ENCODE measurements at places on chromosomes 5 and 9. TPM values are rescaled to one million over a fixed set of nuclear protein-coding genes. Genes with fewer than 3 reads are reported as not detected.

- peak; percentile 52 for DNase-seq
These were observed 23.5 kb downstream of the FAM163B start for GRCh38 chr9:133585481-133586351.

IFNA2 gene
- polyA plus RNA-seq, result not detected

DNA sequence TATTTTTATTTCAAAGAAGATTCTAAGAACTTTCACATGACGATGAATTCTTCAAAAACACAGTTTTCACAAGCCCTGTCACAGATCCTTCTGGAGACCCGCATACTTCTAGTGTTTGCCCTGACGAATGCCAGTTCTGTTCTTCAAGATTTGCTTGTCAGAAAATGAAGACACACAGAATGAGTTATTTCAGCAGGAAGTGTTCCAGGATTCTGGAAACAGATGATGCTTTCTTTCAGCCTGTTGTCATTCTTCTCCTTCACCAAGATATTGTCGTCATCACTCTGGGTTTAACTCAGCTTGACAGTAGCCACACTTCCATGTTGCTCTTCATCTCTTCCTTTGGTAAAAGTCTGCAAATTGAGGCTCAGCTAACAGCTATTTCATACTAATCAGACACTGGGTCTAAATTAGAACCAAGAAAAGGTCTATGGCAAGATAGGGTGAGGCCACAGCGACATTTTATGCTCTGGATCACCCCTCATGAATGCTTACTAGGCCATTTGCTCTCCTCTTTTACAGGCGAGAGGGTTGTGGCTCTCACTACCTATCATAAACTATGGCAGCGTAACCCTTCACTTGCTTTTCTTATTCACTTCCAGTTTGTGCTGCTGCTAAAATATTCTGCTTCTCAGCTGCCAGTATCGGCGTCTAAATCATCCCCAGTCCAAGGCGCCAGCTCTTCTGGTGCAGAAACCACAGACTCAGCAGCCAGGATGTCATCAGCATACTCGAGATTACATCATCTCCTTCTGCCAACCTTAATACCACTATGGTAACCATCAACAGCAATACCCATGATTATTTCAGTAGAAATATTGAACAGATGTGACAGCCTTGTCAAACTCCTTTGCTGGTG lies 159.6 kb upstream of the TBCA start:
- no peak for DNase-seq

FOXI1 gene
- polyA plus RNA-seq, result 8.9 TPM

SNX30 gene
- 19.5 TPM for polyA plus RNA-seq

- DNase-seq, result no peak
These were observed 28.9 kb upstream of the TGFBR1 start for GRCh38 chr9:99076030-99076429.

DNA sequence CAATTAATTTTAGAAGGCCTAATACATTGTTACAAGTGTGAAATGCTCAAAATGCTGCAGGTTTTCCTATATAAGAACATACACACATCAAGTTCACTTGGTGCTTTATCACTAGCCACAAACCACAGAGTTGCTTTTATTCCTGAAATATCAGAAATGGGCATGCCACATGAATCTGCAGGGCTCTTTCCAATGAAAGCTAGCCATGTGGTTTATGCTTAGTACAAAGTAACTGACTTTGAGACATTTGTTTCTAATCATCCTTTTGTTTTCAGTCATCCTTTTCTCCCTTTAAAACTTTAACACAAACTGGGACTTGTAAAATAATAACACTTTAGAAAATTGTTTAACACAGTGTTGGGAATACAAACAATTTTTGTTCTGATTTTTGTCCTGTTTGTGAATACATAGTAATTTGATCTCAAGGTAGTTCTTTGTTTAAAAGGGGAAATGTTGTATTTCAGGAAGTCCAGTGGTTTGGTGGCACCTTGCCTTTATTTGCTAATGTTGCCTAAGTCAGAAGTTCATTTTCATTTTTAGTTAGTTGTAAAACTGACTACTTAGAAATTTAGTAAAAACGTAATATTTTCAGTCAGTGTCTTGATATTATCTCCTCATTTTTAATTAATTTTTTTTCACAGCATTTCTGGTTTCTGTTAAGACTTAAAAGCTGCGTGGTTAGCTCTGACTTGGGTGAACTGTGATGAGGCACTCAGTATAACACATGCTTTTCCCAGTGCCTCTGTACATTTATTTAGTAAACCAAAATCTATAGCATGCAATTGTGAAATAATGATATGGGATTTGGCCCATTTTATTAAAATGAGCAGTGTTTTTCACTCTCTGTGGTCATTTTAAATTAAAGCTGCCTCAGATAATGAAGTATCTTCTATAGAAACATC lies 18.6 kb downstream of the PRDM6 start:
- no peak for DNase-seq

GRCh38 chr5:121108725-121109124 lies 644.6 kb downstream of the PRR16 start:
- DNase-seq, result no peak

CCNI2 gene
- 1.1 TPM for polyA plus RNA-seq

- no peak for DNase-seq
These were observed 7.5 kb downstream of the DOCK8 start for GRCh38 chr9:221989-222776.

GRCh38 chr5:146034127-146034526 lies 71.2 kb downstream of the PLAC8L1 start:
- DNase-seq, result no peak

FGF10 gene
- 10.4 TPM for polyA plus RNA-seq

- no peak for DNase-seq
These were observed 83.1 kb downstream of the COL27A1 start for GRCh38 chr9:114238472-114238871.

TMED9 gene
- polyA plus RNA-seq, result 155 TPM

DNA sequence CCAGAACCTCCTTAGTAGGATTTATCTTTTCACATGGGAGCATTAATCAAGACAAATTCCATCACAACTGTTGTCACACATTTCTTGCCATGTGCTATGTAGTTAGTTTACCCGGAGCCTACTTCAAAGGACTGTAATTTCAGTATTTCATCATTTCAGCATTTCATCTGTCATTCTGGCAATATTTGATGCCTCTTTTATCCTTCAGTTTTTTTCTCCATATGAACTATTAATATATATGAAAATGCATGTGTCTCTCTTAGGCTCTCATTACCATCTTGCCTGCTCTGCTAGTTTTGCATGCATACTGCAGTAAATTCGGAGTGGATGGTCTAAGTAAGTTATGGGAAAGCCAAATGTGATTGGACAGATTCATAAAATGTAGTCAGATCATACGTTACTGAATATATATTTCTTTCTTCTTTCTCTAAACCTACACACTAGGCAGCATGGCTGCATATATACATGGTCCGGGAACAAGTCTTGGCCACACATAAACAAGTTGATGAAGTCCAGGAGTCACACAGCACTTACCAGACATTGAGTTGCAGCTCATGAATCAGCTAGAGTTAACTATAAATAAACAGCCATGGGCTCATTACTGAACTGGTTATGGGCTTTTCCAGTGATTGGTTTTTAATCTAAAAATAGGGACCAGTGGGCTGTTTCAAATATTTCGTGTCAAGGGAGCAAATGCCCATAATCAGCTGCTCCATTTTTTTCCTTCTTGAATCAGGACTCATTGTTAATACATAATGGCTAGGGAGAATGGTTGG lies 46.6 kb downstream of the SPATA31D1 start:
- DNase-seq, result no peak

PIGO gene
- 37.4 TPM for polyA plus RNA-seq

- no peak for DNase-seq
These were observed 116.9 kb downstream of the ARRDC3 start for GRCh38 chr5:91266184-91266705.

DDX46 gene
- polyA plus RNA-seq, result 58.6 TPM

GRCh38 chr5:150448952-150449516 lies 505 bp downstream of the RPS14 start:
- no peak for DNase-seq

SLC6A7 gene
- 0.13 TPM for polyA plus RNA-seq

- peak; percentile 7 for DNase-seq
These were observed 131.3 kb upstream of the CCDC180 start for GRCh38 chr9:97176206-97176605.

DNA sequence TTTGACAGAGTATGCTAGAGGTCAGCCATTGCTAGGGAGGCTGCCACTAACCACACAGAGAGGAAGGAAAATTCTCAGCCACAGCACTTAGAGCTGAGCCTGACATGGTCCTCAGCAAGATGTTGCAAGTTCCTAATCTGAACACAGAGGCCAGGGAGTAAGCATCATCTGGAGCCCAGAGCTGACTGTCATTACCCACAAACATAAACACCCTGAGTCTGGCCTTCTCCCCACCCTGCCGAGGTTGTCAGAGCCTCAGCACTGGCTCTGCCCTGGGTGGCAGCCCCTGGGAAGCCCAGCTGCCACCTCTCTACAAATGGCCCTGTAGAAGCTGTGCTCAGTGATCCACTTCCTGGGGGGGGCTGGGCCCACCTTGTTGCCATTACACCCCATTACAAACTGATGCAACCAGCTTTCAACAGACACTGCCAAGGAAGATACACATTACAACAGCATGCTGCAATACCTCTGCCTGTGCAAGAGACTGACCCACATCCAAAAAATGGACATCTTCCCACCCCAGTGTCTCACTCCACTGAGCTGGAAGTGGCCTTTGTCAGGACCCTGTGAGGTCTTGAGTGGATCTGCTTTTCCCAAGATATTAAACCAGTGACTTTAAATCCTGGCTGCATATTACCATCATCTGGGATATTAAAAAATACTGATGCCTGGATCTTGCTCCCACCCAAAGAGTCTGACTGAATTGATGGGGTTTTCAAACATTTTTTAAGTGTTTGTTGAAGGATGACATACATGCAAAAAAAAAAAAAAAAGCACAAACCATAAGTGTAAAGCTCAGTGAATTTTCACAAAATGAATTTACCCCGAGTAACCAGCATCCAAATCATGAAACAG lies 33.0 kb downstream of the IRF1 start:
- DNase-seq, result no peak

DNA sequence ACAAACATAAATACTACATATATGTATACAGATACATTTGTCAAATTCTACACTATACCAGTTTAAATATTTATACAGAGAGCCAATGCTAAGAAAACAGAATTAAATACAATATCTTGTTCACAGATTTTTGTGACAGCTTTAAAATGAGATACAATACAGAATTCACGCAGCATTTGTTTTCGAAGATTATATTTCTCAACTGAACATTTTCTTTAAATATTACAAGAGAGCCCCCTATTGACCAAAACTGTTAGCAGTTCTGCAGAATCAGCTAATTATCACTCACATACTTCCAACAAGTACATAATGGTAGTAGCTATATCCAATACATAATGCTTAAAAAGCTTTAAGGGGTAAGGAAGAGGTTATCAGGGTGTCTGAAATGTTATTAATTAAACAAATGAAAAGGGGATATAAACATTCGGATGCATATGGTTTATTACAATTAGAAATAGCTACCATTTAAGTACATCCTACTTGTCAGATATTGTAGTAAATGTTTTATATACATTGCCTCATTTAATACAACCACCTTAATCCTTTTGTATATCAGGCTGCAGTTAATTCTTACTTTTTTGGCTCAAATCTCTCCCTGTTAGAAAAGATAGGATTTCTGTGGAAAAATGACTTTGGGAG lies 31.7 kb downstream of the ZDHHC21 start:
- no peak for DNase-seq

- DNase-seq, result no peak
These were observed 778 bp downstream of the TRIM41 start for GRCh38 chr5:181223729-181224389.

DNA sequence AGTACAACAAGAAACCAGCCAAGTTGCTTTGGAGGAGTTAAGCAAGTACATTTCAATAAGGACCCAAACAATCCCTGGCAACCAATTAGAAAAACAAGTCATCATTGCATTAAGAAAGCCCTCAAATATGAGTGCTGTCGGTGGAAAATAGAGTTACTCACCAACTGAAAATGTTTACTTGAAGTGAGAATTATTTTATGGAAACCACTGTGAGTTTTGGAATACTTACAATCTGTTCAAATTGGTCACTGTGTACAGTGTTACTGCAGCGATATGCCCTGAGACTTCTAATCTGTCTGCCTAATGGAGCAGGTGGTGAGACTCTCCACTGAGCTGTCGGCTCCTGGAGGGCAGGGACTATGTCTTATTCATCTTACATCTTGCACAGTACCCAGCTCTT lies 1073.2 kb upstream of the DMAC1 start:
- DNase-seq, result no peak
